Suprapubic skin (tissue), 4 donors: ENCODE measurements at places on chromosomes 11 and 22.

- no peak for DNase-seq
Measured at GRCh38 chr11:127130321-127130720, 129.8 kb upstream of the KIRREL3 start.

DNA sequence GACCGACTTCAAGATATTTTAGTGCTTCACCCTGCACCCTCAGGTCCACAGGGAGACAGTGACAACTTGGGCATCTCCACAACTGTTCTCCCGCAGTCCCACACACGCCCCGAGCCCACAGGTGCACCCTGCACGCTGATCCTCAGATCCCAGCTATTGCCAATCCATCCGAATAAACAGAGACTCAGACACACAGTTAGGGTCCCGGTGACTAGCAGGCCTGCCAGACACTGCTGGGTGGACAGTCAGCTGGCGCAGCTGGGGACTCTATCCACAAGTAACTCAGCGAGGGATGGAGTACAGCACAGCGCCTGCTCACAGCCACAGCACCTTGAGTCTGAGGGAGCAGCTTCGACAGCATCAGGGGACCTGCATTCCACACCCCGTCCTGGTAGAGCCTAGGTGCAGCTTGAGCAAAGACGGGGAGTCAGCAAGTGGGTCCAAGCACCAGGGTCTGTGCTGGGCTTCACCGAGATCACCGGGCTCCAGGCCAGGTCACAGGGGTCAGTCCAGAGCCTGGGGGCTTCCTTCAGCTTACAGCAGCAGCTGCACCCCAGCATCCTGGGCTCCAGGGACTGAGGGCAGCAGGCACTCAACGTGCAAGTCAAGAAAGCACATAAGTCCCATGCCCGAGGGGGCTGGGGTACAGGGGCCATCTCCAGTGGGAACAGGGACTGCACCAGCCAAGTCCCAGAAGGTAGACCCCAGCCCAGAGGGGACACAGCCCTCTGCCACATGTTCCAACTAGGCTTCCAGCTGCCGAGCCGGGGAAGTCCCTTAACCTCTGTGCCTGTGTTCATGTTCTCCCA is 7.6 kb downstream of the RPL3 start:
- no peak for DNase-seq

DNA sequence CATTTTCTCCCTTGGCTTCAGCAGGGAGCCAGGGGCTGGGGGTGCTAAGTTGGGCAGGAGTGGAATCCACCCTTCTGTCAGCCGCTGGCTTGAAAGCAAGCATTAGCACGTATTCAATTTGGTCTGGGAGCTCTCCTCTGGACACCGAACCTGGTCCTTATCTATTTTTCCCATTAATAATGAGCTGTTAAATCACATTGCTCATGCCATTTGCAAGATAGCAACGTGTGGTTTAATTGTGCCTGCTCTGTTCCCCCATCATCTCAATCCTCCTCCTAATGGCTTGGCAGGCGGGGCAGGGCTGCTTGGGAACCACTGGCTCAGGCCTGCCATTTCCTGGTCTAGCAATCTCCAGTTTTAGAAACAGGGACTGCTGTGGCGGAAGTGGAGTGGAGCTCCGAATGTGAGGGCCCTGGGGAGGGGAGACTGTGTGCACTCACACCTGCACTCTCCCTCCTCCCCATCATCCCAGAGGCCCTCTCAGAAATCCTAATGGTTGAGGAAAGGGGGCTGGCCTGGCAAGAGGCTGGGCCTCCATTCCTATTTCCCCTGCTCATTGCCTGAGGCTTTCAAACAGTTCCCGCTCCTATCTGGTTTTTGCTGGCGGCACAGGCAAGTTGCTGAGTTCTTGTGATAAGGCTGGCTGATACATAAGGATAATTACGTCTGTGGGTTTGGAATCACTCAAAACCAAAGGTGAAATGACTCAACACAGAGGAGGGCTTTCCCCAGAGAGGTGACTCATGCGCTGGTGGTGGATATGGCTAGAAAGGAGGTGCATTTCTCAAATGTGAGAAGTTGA is 201.2 kb upstream of the E2F8 start:
- DNase-seq, result no peak

- peak; percentile 46 for DNase-seq
Measured at GRCh38 chr11:130212431-130212961, 52.9 kb downstream of the ST14 start.

DNA sequence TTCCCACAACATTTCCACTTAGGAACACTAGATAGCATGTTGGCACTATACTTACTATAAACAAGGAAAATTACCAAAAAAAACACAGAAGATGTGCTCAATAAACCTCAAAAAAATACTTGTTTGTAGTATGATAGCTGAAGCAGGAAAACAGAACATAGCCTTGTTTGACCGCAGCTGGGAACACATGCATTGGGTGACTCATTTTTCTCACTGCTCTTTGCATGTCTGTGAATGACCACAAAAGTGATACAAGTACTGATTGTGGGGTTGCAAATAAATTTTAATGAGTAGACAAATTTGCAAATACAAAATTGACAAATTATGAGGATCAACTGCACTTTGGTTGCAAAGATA is 22.8 kb upstream of the GUCY1A2 start:
- no peak for DNase-seq

DNA sequence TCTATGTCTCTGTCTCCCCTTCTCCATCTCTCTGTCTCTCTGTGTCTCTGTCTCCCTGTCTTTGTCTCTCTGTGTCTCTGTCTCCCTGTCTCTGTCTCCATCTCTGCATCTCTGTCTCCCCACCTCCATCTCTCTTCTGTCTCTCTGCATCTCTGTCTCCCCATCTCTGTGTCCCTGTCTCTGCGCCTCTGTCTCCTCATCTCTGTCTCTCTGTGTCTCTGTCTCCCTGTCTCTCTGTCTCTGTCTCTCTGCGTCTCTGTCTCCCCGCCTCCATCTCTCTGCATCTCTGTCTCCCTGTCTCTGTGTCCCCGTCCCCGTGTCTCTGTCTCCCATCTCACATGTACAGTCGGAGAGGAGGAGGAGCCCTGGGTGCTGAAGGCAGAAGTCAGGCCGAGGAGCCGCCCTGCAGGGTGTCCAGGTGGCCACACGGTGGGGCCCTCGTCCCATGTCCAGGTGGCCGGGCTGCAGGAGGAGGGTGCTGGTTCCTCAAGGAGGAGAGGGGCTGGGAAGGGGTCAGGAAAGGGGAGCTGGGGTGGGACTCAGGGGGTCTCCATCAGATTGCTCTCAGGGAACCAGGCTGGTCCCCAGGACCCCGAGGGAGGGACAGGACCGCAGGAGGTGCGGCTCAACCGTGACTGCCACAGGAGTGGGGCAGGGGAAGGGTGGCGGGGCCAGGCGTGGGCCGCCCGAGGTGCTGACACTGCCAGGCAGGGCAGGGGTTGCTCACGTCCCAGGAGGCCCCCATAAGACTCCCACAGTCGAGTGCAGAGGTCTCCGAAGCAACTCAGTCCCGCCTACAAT is 25.6 kb upstream of the TH start:
- no peak for DNase-seq

GRCh38 chr22:28148816-28149465 is 229.9 kb upstream of the PITPNB start:
- DNase-seq, result no peak

GRCh38 chr22:42145175-42145574 is 14.6 kb upstream of the CYP2D6 start:
- DNase-seq, result no peak

GRCh38 chr11:73001615-73002014 is 140.5 kb downstream of the FCHSD2 start:
- no peak for DNase-seq

- no peak for DNase-seq
Measured at GRCh38 chr22:27108425-27109114, 451.2 kb downstream of the MIAT start.

GRCh38 chr22:29000641-29001040 is 61.0 kb downstream of the C22orf31 start:
- DNase-seq, result no peak

DNA sequence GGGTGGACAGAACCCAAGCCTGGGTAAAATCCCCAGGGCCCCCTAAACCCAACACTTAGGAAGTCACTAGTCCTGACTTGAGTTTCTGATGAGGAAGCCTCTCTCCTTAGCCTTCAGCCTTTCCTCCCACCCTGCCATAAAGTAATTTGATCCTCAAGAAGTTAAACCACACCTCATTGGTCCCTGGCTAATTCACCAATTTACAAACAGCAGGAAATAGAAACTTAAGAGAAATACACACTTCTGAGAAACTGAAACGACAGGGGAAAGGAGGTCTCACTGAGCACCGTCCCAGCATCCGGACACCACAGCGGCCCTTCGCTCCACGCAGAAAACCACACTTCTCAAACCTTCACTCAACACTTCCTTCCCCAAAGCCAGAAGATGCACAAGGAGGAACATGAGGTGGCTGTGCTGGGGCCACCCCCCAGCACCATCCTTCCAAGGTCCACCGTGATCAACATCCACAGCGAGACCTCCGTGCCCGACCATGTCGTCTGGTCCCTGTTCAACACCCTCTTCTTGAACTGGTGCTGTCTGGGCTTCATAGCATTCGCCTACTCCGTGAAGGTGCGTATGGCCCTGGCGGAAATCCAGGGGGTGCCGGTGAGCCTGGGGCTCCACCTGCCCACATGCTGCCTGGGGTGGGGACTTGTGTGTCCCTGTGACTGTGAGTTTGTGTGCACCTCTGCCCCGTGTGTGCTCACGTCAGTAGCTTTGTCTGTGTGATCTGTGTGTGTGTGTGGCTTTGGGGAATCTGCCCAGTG is at the start of gene IFITM1:
IFITM1 (plus strand) TSS at position 254 of the 767 bp plus-strand sequence; CDS start at position 385, 131 bp downstream.
- peak; percentile 64 for DNase-seq

DNA sequence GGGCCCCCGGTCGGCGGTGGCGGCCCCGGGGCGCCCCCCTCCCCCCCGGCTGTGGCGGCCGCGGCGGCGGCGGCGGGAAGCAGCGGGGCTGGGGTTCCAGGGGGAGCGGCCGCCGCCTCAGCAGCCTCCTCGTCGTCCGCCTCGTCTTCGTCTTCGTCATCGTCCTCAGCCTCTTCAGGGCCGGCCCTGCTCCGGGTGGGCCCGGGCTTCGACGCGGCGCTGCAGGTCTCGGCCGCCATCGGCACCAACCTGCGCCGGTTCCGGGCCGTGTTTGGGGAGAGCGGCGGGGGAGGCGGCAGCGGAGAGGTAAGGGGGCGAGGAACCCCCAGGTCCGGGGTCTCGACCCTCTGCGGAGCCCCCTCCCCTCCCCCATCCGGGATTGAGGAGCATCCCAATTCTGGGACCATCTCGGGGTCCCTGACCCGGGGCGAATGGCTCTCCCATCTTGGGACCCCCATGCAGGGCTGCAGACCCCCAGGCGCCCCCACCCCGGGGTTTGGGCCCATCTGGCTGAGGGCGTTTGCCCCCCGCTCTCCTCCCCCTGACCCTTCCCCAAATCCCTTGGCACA is 431 bp downstream of the KMT2A start:
- no peak for DNase-seq

DNA sequence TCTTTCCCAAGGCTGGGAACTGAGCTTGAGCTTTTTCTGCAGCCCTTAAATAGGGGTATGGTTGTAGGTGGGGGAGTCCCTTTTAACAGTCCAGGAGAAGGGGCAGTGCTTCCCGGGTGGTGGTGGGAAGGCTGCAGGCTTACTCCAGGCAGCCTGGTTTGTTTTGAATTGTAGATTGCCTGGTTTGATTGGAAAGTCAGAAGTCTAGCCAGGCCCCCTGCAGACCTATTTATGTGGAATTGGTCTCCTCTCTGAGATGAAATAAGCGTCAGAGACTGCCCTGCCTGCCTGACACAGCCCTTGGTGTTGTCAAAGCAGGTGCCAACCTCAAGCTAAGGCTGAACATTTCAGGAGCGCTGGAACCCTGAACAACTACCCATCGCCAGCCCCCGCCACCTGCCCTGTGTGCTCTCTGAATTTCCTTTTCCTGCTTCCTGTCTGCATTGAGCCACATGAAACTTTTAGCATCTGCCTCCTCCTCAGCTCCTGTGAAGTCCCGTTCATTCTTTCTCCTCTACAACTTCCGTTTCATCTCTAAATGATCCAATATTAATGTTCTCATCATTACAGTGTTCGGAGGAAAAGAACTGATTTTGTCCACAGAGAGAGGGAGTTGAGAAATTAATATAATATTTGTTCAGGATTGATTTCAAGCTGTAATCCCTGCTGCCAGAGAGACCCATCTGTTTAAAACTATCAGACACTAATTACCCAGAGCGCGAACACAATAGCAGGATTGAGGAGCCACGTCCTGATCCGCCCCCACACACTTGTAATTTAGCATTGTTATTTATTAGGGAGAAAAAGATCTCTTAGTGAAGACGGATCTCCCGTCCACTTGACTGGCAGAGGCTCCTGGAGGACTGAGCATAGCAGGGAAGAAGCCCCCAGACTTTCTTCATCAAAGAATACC is 136.5 kb downstream of the TRIM29 start:
- DNase-seq, result no peak

DNA sequence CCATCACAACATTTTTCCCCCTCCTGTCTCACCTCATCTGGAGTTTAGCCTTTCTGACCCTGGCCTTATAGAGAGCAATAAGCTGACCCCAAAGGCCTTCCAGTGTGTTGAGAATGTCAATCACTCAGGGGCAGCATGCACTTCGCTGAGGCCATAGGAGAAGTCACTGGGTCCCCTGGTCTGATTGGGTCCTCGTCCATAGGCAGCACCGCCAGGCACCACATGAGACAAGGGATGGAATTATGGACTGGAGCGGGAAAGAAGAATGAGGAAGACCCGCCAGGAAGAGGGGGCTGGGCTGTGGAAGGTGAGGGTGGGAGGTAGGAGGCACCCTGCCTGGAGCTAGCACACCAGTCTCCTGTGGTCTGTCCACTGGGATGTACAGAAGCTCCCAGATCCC is 72.9 kb downstream of the DSCAML1 start:
- DNase-seq, result no peak

GRCh38 chr11:59174664-59175033 is 2.7 kb downstream of the DTX4 start:
- DNase-seq, result no peak

GRCh38 chr11:118078911-118079411 is 2.1 kb downstream of the TMPRSS4 start:
- no peak for DNase-seq

GRCh38 chr11:125281831-125282595 is 117.5 kb downstream of the PKNOX2 start:
- DNase-seq, result no peak

GRCh38 chr11:132258875-132259274 is 888.5 kb downstream of the NTM start:
- DNase-seq, result no peak

- DNase-seq, result peak; percentile 55
Measured at GRCh38 chr22:38941488-38941987, 15.9 kb upstream of the APOBEC3A start.

- no peak for DNase-seq
Measured at GRCh38 chr11:45655012-45655283, 10.5 kb downstream of the CHST1 start.

- peak; percentile 45 for DNase-seq
Measured at GRCh38 chr11:70493891-70494290, 95.6 kb downstream of the CTTN start.

DNA sequence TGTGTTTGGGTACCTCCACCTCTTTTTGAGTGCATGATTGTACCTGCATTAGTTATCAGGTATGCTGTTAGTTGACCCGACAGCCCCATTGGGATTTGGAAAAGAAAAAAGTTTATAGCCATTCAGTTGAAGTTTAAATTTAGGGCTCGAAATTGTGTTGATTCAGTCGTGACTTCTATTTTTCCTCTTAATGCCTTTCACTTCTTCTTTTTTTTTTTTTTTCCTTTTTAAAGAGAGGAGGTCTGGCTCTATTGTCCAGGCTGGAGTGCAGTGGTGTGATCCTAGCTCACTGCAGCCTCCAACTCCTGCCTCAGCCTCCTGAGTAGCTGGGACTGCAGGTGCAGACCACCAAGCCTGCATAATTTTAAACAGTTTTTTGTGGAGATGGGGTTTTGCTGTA is 2.3 kb downstream of the STT3A start:
- no peak for DNase-seq

GRCh38 chr22:48079505-48080290 is 1317.2 kb downstream of the TBC1D22A start:
- no peak for DNase-seq
